ENCODE measurements at places on chromosomes 1 and 21. TPM values are rescaled to one million over a fixed set of nuclear protein-coding genes. Genes with fewer than 3 reads are reported as not detected.

- DNase-seq = no peak
Measured at GRCh38 chr1:8777867-8778266, 39.6 kb downstream of the RERE start.

DNA sequence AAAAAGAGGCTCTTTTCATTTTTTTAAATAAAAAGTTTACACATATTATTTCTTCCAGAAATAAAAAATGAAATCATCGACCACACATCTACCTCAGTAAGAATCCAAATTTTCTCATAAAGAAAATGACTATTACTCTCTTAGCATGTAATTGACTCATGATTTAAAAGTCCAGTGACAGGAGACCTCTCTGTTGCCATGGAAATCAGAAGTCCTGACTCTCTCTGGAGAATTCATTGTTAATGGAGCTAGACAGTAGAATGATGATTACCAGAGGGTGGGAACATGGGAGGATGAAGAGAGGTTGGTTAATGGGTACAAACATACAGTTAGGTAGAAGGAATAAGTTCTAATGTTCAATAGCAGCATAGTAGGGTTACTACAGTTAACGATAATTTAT is 5.0 kb upstream of the CLCA4 start:
- no peak for DNase-seq

Gene IGSF21
- total RNA-seq = not detected

DNA sequence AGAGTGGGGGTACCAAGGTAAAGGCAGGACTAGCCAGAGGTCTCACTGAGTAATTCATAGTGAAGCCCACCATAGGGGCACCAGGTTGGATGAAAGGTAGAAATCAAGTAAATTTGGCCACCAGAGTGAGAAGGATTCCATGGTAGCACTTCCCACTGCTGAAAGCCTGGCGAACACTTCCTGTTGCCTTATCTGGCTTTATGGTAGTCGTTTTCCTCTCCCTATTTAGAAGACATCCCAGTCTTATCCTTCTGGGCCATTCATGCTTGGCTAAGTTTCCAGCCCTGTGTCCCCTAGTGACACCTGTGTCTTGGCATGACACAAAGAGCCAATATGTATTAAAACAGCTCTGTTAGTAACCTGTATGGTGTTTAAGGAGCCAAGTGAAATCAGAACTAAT is 74.3 kb upstream of the SIPA1L2 start:
- DNase-seq = no peak

GRCh38 chr1:39727221-39727931 is 11.3 kb upstream of the PPIE start:
- no peak for DNase-seq

GRCh38 chr1:224057461-224058199 is 56.3 kb upstream of the FBXO28 start:
- DNase-seq = no peak

Gene PRAMEF33
- not detected for total RNA-seq

Gene PDZK1
- total RNA-seq = 0.51 TPM

Gene EDN2
- total RNA-seq = not detected

GRCh38 chr1:4653328-4653660 is 1.1 kb upstream of the AJAP1 start:
- DNase-seq = no peak

- no peak for DNase-seq
Measured at GRCh38 chr1:211468595-211468994, 23.4 kb downstream of the RD3 start.

Gene FAM43B
- not detected for total RNA-seq

Measured in activated naive CD8-positive, alpha-beta T cell treated with anti-CD3 and anti-CD28 coated beads, Interleukin-2, amount 10 ng/mL, durations not matched to agents 7 days and 5 days (primary cell).